Choroid plexus epithelial cell (primary cell): ENCODE measurements at places on chromosomes 2 and 18.

DNA sequence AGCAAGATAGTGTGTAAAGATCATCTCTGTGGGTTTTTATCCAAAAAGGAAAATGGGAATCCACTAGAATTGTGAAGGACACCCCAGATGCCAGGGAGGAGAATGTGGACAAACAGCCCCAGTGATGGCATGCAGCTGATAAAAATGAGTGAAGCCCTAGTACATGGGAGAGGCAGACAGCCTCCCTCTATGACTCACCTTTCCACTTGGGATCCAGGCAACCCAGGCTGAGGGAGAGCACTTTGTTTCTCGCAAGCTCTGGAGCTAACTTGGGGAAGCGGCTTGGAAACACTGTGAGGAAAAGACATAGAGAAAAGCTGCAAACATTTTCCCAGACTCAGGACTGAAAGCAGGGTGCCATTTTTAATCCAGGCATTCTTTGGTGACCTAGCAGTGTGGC, 5.3 kb upstream of the FLACC1 start:
- DNase-seq, result no peak

- no peak for DNase-seq
Measured at GRCh38 chr2:9749546-9750223, 93.6 kb upstream of the TAF1B start.

DNA sequence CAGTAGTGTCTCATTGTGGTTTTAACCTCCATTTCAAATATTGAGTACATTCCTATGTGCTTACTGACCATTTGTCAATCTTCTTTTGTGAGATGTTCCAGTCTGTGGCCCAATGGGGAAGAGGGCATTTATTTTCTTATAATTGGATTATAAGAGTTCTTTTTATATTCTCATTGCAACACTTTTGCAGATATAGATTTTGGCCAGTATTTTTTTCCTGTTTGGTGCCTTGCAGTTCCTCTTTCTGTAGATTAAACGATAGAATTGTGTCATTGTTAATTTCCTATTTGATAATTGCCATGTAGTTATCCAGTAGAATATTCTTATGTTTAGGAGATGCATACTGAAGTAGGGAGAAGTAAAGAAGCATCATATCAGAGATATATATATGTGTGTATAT, 56.4 kb upstream of the CYTIP start:
- DNase-seq, result no peak

- DNase-seq, result no peak
Measured at GRCh38 chr18:7908681-7909299, 341.7 kb downstream of the PTPRM start.

- no peak for DNase-seq
Measured at GRCh38 chr2:121203591-121204249, 81.3 kb downstream of the TFCP2L1 start.
